Activated T-cell treated with anti-CD3 and anti-CD28 coated beads for 1 hour (primary cell): ENCODE measurements at places on chromosomes 1 and 21.

GRCh38 chr1:31122741-31123140 is 57.2 kb upstream of the PUM1 start:
- no peak for DNase-seq

DNA sequence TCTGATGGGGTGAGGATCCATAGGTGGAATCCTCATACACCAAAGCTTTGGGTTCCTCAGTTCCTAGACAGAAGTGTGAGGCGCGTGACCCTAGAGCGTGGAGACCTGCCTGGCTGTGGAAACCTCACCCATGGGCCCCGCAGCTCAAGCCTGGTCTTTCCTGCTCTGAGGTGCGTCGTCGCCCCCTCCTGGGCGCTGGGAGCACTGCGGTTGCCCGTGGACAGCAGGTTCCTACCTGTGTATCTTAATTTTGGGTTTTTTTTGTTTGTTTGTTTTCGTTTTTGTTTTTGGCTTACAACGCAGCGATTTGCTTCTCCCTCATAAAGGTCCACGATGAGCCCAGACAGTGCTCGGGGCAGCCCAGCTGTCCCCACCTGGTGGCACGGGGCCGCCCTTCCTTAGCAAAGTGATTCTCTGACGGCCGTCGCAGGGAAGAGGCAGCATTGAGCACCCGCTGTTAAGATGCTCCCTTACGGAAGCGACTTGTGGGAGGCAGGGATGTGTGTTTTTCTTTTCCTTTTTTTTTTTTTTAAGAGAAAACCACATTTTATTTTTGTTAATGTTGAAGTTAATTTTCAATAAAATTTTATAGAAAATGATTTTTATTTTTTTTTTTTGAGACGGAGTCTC is 36.5 kb upstream of the TRAPPC10 start:
- DNase-seq = peak; percentile 78

DNA sequence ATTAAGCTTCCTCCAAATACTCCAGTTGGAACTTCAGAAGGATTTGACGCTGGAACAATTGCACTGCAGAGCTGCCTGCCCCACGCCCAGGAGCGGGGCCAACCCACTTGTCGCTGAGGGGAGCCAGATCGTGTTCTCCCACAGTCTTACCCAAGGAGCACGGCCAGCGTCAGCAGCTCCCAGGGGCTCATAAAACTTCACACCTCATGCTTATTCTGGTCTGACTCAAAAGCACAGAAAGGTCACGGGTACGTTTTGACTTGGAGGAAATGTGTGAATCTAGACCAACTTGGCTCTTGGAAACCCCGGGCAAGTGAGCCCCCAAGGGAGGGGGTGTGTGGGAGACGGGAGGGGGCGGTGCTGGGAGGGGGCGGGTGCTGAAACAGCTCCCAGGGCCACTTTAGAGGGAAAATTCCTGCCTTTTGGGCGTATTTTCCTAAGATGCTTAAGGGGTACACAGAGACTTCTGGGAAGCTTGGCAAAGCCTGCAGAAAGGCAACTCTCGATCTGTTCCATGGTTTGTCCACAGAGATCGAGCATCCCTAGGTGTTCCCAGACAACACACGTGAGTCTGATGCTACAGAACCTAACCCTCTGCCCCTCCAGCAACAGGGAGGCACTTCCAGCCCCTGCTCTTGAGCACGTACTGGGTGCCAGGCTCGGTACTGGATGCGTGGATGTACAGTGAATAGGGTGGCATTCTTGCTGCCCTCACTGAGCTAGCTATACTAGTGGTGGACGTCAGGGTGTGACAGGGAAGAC is 98.9 kb downstream of the DHRS3 start:
- no peak for DNase-seq

DNA sequence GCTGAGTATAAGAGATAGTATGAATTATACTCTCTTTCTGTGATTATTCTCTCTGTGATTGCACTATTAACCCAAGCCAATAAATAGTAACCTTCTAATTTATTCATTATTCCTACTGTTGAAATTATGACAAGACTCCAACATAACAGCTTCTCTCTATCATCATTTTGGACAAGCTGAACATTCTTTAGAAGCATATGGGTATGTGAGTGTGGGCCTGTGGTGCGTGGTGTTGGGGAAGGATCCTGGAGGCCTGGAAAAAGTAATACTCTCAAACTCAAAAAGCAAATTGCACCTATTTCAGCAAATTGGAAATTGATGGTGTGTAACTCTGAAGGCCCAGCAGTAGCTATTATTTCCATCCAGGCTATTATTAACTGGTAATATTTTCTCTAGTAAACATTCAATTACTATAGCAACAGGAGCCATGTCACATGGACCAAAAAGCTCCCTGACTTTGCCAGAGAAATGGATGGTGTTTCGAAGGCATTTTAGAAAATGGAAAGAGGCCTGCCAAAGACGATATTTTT is 502.8 kb downstream of the LTN1 start:
- no peak for DNase-seq

DNA sequence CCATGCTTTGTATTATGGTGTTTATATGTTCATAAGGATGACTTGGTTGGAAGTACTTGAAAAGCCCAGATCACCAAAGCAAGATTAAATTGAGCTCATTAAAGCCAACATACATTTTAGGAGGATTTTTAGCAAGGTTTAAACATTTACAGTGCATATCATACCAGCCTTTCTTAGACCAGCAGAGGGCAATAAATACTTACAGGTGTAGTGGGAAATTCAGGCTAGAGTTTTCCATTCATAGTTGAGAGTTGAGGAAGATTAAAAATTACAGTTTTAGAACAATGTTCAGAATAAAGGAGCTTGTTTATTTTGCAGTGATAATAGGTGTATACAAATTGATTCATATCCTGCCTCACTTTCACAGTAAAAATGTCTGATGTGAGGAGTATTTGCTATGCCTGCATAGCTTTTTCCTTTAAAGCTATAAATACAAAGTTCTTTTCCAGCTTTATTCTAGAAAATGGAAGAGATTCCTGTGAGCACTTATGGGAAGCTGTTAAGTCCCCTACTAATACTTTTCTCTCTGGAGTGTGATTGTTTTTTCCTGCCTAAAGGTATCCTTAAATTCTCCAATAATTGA is 35.3 kb downstream of the DTL start:
- no peak for DNase-seq

GRCh38 chr21:25424634-25425033 is 182.6 kb downstream of the MRPL39 start:
- no peak for DNase-seq

GRCh38 chr1:234302354-234302962 is 70.8 kb upstream of the COA6 start:
- no peak for DNase-seq

- no peak for DNase-seq
These were observed 2.7 kb upstream of the SLC1A7 start for GRCh38 chr1:53145051-53145600.

- DNase-seq = no peak
These were observed 3.2 kb downstream of the CYP4B1 start for GRCh38 chr1:46802081-46802480.

DNA sequence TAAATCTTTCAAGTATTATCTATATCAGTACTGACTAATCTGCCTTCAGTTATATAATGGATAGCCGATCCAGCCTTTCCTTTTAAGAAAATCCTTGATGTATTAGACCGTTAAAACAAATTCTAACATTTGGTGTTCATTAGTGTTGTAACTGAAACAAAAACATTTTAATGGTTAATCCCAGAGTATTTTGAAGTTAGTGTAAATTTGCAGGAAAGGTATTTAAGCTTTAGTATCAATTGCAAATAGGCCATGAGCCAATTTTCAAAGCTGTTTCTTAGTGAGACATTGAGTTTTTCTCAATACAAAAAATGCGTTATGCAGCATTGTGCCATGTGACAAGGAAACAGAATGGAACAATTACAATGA is 29.6 kb downstream of the DISP1 start:
- DNase-seq = no peak

DNA sequence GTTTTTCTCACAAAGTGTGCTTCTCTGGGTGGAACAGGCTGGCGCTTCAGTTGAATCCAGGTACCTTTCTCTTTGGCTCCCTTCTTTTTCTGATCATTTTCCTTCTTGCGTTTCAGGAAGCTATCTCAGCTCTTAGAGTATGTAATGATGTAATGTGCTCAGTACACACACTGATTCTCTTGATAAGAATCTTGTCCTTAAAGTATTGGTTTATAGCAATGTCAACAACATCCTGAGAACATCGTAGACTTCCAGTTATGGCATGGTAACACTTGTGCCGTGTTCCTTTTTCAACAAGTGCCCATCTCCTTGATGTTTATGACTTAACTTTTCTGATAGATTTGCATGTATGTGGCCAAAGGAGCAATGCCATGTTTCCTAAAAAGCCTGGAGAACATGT is 11.7 kb upstream of the ABCD3 start:
- no peak for DNase-seq

DNA sequence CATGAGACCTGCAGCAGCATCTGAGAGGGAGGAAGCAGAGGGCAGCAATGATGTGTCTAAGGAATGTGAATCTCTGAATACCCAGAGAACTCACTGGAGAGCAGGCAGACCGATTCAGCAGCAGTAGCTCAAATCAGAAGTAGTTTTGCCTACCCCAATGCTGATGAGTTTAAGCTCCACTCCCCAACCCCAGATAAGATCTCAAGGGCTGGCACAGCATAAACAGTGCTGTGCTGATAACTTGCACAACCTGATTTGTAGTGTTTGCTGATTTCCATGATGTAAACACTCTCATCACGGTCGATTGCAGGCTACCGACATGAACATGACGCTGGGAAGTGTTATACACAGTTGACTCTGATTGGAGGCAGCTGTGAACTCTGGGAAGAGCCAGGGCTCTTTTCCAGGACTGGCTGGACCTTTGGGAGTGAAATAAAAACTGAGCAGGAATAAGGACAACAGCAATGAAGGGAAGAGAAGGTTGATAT is 11.2 kb upstream of the HMGCS2 start:
- DNase-seq = no peak

- DNase-seq = no peak
These were observed 1.5 kb upstream of the LAX1 start for GRCh38 chr1:203763505-203763904.

DNA sequence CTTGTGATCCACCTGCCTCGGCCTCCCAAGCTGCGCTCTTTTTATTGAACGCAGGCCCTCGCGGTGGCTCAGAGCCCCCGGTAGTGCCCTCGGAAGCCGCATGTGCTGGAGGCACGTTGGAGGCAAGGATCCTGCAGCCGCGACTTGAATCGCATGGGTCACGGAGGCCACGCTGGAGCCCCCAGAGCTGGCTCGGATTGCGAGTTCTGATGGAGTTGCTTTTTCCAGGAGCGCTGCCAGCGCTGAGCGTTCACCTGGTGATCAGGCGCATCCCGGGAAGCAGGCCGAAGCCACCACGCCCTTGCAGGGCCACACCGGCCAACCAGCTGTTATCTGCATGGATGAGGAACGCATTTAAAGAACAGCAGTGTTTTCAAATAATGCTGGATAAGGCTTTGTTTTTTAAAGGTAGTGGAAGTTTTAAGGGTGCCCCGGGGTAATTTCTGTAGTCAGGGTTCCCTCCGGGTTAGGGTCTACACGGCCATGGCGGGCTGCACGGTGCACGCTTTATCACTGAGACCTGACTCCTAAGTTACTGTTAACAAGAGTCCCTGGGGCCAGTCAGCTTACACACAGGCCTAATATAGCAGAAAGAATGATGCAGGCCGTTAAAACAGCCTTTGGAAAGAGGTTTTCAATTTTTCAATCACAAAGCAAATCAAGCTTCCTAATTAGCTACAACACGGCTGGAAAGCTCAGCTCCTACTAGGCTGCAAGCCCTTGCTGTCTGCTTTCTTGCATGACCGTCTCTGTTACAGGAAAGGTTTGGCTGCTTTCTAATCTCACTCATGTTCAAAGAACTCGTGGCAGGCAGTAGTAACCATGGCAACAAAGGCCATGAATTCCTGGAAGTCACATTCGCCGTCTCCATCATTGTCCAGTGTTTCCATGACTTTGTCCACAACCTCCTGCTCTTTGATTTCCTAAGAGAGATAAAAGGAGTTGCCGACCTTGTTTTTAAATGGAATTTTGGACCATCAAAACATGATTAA is 6.0 kb downstream of the S100B start:
- DNase-seq = no peak

DNA sequence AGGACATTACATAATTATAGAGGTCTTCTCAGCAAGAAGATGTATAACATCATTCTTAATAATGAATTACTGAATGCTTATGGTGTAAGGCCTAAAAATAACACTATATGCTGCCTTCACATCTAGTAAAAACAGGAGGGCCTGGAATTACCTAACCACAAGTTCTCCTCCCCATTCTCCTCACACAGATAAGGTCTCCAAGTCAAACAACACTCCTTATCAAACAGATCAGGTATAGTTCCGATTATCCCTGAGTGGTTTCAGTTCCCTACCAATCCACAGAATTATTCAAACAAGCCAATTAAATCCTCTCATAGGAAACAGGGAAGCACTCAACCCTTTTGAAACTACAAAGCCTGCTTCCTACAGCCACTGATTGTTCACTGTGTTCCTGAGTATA is 4.0 kb upstream of the AGBL4 start:
- DNase-seq = no peak

- DNase-seq = no peak
These were observed 98.9 kb upstream of the KCNK1 start for GRCh38 chr1:233514946-233515391.

DNA sequence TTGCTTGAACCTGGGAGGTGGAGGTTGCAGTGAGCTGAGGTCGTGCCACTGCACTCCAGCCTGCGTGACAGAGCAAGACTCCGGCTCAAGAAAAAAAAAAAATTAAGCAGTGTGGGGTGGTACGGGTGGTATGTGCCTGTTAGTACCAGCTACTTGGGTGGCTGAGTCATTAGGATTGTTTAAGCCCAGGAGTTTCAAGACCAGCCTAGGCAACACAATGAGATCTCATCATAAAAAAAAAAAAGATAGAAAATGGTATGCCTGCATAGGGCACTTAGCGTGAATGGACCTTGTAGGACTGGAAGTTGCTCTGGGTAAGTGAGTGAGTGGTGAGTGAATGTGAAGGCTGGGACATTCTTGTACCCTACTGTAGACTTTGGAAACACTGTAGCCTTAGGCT is 37.0 kb downstream of the TBCE start:
- no peak for DNase-seq

DNA sequence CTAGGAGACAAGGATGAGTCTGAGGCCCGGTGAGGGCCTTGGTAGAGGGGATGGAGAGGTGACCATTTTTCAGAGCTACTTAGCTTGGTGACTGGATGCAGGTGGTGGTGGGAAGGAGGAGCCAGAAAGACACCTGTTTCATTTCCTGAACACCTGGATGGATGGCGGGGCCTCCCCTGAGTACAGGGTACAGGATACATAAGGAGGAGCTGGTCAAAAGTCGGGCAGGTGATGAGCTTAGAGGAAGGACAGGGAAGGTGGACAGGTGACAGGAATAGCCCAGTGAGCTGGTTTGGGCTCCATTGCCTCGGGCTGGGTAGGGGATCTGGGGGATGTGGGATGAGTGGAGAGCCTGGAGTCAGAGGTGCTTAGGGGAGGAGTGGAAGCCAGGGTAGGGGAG is 6.3 kb downstream of the FAAH start:
- no peak for DNase-seq

- no peak for DNase-seq
These were observed 86.2 kb downstream of the SIK1 start for GRCh38 chr21:43340491-43341377.

DNA sequence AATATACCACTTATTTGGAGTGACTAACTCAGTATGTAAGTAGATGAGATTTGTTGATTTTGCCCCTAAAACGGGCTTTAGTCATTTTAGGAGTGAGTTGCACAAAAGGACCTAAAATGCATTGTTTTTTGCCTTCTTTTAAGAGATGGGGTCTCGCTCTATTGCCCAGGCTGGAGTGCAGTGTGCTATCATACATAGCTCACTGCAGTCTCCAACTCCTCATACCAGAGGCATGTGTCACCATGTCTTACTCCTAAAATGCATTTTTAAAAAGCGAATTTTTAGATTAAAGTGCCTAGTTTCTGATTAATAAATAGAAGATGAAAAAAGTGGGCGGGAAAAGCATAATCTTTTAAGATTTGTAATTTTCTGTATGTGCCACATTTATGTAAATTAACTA is 11.5 kb upstream of the NEXN start:
- no peak for DNase-seq
